ENCODE measurements at places on chromosomes 2 and 18.
A peak's percentile ranks its signal among the peaks of the same experiment; 100 is the strongest.

DNA sequence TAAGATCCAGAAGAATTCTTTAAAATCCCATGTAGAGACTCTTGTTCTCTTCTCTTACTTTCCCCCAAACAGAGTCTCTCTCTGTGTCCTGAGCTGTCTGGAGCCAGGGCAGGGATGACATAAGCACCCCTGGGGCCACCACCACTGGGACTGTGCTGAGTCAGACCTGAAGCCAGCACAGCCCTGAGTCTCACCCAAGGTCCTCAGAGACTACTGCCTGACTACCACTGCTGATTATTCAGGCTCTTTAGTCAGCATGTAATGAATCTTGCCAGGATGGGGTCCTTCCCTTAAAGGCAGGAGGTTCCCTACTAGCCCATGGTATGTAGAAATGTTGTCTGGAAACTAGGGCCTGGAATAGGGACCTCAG is 34.9 kb upstream of the DYNC1I2 start:
- ATAC-seq = peak; percentile 52

GRCh38 chr18:27382567-27383216 is 197.6 kb upstream of the CHST9 start:
- no peak for ATAC-seq

- ATAC-seq = peak; percentile 68
These were observed 85.2 kb downstream of the GLI2 start for GRCh38 chr2:120820953-120821279.

DNA sequence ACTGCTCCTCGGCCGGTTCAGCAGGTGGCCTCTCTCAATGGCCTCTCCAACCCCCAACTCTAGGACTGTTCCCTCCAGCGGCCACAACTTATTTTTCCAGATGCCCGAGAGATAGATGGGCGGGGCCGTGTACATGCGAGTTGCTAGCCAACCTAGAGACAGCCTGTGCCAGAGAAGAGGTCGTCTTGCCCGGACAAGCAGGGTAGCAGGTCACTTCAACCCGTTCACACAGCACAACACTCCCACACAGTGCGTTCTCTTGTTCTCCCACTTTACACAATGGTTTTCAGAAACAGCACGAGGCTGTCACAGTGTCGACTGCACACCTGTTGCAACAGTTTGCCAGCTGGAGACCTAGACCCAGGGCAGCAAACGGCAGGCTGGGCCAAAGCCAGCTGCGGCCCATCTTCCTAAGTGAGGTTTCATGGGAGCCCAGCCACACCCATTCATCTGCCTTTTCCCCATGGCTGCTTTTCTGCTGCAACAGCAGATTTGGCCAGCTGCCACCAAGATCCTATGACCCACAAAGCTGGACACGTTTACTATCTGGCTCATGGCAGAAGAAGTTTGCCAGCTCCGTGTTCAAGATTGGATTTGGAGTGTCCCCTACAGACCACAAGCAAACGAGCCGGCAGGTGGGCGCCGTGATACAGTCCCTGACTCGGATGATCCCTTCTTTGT is 7.3 kb upstream of the PRLH start:
- no peak for ATAC-seq

DNA sequence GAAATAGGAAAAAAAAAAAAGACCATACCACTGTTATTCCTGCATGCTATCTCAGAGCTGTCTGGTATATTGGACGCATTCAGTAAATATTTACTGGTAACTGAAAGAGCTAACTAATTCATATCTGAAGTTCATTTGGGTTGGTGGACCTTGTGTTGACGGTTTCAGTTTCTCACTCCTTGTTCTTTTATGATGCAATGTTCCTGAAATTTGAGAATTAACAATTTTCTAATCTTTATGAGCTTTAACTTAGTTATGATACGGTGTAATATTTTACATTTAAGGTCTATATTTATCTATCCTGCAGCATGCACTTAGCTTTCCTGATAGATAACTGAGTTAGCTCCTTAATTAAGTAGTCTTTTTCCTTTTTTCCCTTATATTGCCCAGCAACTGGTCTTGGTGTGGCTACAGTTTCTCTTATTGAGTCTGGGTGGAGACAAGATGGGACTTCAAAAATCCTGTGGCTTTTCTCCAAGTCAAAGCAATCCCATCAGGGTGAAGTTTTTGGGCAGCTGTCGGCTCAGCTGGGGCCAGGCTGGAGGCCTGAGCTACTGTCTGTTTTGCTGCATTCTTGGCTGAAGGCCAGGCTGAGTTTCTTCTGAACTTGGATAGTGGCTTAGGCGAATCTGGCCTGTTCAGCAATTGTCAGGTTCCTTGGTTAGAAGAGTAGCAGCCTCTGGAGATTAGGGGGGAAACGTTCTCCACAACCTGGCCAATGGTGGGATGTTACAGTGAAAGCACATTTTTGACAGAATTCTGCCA is 78.4 kb upstream of the MEX3C start:
- ATAC-seq = no peak

GRCh38 chr18:43735570-43735969 is 458.3 kb upstream of the SYT4 start:
- ATAC-seq = no peak

GRCh38 chr2:48474574-48475298 is 55.2 kb upstream of the STON1 start:
- no peak for ATAC-seq

GRCh38 chr2:75545387-75545786 is 15.4 kb downstream of the EVA1A start:
- ATAC-seq = no peak

DNA sequence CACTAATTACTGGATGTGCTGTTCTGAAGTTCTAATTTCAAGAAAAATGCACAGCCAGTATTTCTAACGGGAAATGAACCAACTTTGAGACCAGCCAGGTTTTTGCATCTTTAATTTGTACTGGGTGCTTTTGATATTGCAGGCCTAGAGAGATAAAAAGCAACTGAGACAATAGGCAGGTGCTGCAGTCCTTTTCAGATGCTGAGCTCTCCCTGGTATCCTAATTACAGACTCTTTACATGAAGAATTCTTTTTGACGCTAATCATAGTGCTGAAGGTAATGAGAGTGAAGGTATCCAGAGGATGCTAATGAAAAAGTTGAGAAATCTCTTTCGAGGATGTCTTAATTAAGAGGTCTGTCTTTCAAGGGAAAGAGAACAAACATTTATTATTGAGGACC is 85.1 kb downstream of the SERPINB8 start:
- no peak for ATAC-seq

- ATAC-seq = no peak
These were observed 31.1 kb upstream of the EPG5 start for GRCh38 chr18:45998244-45998643.

- peak; percentile 81 for ATAC-seq
These were observed 867 bp upstream of the TTL start for GRCh38 chr2:112481050-112481527.

GRCh38 chr18:34627137-34627920 is 82.8 kb upstream of the DTNA start:
- no peak for ATAC-seq

DNA sequence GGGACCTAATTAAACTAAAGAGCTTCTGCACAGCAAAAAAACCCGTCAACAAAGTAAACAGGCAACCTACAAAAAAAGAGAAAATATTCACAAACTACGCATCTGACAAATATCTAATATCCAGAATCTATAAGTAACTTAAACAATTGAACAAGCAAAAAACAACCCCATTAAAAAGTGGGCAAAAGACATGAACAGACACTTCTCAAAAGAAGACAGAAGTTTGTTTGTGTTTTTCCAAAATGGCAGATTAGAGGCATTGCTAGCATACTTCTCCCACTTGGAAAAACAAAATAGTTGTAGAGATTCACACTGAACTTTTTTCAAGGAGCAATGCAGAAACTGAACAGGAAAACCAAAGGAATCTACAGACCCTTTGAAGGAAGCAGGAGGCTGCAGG is 37.6 kb downstream of the FLACC1 start:
- ATAC-seq = no peak

DNA sequence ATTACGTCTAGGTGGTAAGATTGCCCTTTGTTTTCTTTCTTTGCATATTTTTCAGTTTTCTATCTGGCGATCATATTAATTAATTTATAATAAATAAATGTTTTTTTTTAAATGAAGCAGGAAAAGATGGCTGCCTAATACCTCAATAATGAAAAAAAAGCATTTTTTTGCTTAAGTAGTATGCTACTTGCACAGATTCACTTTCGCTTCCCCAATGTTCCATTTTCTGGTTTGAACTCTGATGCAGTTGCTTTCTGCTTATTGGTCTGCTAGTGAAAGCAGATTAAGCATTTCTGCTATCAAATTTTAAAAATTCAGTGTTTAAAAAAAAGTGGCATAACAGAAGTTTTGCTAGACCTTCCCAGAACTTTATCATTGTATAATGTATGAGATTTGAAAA is 11.9 kb upstream of the TMEM182 start:
- no peak for ATAC-seq

- no peak for ATAC-seq
These were observed 39.6 kb downstream of the MBD2 start for GRCh38 chr18:54184836-54185235.

DNA sequence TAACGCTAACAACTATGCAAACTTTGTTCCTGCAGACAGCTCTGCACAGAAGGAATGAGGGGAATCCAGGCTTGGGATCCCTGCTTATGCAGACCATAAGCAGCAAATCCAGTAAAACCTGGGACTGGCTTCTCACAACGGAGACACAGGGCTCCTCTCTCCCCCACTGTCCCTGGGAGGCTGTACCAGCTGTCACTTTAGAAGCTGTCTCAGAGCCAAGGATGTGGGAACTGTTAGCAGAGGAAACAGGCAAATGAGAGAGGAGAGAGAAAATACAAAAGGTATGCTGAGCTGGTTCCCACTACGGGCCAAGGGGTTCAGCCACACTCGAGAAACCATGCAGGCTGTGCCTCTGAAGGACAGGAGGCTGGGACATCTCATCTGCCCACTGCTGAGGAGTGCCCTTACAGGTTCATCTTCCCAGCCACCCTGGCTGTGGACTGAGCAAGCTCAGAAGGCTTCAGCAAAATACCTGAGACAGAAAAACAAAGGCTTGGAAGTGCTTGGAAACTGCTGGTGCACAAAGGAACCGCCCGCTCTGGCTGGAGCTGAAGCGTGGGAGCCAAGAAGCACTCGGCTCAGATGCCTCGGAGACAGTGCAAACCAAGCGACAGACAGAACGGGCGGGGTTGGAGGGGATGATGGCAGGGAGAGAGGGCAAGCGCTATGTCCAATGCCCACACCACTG is 72.5 kb downstream of the FAM210A start:
- ATAC-seq = peak; percentile 93

- ATAC-seq = no peak
These were observed 44.1 kb downstream of the MREG start for GRCh38 chr2:215969131-215969841.

GRCh38 chr2:48512571-48512970 is 17.4 kb upstream of the STON1 start:
- ATAC-seq = no peak

DNA sequence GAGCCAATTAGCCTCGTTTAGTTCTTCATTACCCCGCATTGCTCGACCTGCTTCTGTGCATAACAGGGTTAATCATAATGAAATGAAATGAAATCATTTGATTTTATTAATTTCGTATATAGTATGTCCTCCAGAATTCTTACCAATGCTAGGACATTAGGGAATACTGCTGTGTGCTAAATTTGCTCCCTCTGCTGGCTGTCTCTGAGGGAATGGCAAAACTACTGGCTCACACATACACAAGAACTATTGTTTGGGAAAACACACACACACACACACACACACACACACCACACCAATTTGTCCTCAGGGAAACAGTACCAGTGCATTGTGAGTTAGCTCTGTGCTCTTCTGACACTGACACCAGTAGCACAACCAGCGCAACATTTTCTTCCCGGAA is 273.3 kb upstream of the TCF4 start:
- ATAC-seq = no peak

DNA sequence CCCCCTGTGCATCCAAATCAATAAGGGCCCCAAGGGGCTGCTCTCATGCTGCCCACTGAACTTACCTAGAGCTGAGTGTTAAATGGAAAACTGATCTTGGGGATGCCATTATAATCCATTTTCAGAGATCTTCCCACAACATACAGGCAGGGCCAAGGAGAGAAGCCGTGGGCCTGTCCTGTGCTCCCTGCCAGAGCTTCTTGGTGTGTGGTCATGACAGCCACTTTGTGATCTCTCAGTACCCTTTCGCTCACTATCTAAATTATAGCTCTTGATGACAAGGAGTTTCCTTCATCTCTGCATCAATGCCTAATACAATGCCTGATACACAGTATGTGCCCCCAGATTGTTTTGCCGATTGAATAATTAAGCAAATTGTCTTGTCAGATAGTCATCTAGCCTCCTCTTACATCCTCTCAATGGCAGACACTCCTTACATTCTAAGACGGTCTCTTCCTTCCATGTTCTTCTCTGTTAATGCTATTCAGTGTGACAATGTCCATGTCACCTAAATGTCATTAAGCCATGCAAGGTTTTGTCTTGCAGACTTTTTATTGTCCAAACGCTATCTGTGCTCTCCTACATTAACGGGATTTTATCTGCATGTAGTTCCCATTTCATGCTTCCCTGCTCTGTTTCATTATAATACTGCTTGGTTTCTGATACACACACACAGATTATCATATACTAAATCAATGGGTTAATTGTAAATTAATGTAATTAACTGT is 5.9 kb downstream of the CSRNP3 start:
- no peak for ATAC-seq

- ATAC-seq = no peak
These were observed 113.5 kb downstream of the ESCO1 start for GRCh38 chr18:21486905-21487437.

DNA sequence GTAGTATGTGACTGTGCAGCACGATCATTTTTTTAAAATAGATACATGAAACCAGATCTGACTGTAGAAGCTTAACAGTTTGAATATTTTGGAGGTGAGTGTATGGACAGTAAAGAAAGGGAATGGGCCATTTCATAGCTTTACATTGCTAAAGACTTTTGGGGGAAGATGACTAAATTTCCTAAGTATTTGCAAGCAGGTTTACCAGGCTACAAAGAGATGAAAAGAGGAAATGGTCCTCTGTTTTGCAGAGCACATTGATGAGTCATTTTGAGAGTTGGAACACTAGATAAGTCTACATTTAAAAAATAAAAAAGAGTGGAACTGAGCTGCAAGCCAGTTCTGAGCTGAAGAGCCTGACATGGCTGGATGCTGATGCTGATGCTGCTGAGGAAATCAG is 115.7 kb upstream of the LRATD1 start:
- no peak for ATAC-seq

DNA sequence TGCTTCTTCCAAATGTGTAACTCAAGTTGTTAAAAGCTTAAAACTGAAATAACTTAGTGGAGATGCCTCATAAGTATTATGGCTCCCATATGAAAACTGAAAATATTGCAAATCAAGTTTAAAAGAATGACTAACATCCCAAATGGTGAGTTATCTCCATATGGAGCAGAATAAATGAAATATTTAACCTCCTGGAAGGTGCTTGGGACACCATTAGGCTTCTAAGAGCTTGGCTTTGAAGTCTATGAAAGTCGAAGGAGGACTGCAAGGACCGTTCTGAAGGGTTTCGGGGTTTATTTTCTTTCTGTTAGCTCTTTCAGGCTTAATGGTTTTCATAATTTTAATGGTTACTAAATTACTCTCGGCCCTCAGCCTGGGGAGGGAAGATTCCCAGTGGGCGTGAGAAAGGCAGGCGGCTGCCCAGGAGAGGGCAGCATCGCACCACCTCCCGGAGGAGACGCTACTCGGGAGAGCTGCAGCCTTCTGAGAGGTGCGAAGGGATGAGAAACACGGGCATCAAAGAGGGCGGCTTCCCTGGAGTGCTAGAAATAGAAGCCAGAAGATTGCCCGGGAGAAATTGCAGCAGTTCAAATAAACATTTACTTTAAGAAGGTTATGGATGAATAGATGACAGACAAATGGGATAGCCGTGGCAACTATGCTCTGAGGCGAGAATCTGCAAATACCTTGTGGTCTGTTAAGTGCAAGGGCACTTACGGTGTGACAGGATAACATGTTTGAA is 43.1 kb downstream of the MAP3K19 start:
- ATAC-seq = peak; percentile 98
